Left renal cortex interstitium (tissue), 4 donors: ENCODE measurements at places on chromosomes 4 and X. TPM values are rescaled to one million over a fixed set of nuclear protein-coding genes. Genes with fewer than 3 reads are reported as not detected.

The CT45A6 gene
- not detected for polyA plus RNA-seq

The NMU gene
- 9.6 TPM for polyA plus RNA-seq

The RASGEF1B gene
- 12.7 TPM for polyA plus RNA-seq

The DDIT4L gene
- polyA plus RNA-seq, result 2.6 TPM

The ATP8A1 gene
- polyA plus RNA-seq, result 27.6 TPM

The PDZD11 gene
- 62.2 TPM for polyA plus RNA-seq

The GSX2 gene
- polyA plus RNA-seq, result not detected

The STPG2 gene
- 0.58 TPM for polyA plus RNA-seq

The UBL4A gene
- 26.2 TPM for polyA plus RNA-seq

The RAB9A gene
- polyA plus RNA-seq, result 24.6 TPM

The FAM156A gene
- 38.4 TPM for polyA plus RNA-seq

The GPR143 gene
- polyA plus RNA-seq, result 14.4 TPM

The FGF5 gene
- 0.14 TPM for polyA plus RNA-seq

The SPATA4 gene
- polyA plus RNA-seq, result 1.6 TPM

The PCDH11X gene
- polyA plus RNA-seq, result 0.03 TPM

The ZCCHC4 gene
- polyA plus RNA-seq, result 11.3 TPM

The MAGEA12 gene
- polyA plus RNA-seq, result not detected

The TRAPPC2 gene
- polyA plus RNA-seq, result 21.5 TPM

The TLL1 gene
- 2.0 TPM for polyA plus RNA-seq

The H2BW1 gene
- not detected for polyA plus RNA-seq

The CT83 gene
- not detected for polyA plus RNA-seq

The KLF3 gene
- 60.9 TPM for polyA plus RNA-seq

The HS3ST1 gene
- 2.3 TPM for polyA plus RNA-seq

The UCP1 gene
- polyA plus RNA-seq, result not detected

The MAP3K15 gene
- 5.1 TPM for polyA plus RNA-seq

The GLUD2 gene
- polyA plus RNA-seq, result 6.4 TPM

The USP27X gene
- 11.8 TPM for polyA plus RNA-seq

The KIT gene
- polyA plus RNA-seq, result 15.2 TPM

The DRD5 gene
- polyA plus RNA-seq, result 0.57 TPM

The SSX4 gene
- polyA plus RNA-seq, result not detected

The BST1 gene
- polyA plus RNA-seq, result 15.6 TPM

The ITGB1BP2 gene
- 2.9 TPM for polyA plus RNA-seq

The VCX3A gene
- polyA plus RNA-seq, result 0.17 TPM

The TRIM61 gene
- polyA plus RNA-seq, result 3.6 TPM

The ADH1C gene
- 118 TPM for polyA plus RNA-seq

The SHROOM4 gene
- 19.7 TPM for polyA plus RNA-seq

The CACNA1F gene
- 0.33 TPM for polyA plus RNA-seq

The MAPK10 gene
- 52.2 TPM for polyA plus RNA-seq
